ENCODE measurements at places on chromosomes 12 and 14.

- DNase-seq: no peak
These were observed 4.3 kb upstream of the GPR19 start for GRCh38 chr12:12700254-12700653.

- DNase-seq: no peak
These were observed 1.2 kb upstream of the GOLGA5 start for GRCh38 chr14:92792885-92793284.

DNA sequence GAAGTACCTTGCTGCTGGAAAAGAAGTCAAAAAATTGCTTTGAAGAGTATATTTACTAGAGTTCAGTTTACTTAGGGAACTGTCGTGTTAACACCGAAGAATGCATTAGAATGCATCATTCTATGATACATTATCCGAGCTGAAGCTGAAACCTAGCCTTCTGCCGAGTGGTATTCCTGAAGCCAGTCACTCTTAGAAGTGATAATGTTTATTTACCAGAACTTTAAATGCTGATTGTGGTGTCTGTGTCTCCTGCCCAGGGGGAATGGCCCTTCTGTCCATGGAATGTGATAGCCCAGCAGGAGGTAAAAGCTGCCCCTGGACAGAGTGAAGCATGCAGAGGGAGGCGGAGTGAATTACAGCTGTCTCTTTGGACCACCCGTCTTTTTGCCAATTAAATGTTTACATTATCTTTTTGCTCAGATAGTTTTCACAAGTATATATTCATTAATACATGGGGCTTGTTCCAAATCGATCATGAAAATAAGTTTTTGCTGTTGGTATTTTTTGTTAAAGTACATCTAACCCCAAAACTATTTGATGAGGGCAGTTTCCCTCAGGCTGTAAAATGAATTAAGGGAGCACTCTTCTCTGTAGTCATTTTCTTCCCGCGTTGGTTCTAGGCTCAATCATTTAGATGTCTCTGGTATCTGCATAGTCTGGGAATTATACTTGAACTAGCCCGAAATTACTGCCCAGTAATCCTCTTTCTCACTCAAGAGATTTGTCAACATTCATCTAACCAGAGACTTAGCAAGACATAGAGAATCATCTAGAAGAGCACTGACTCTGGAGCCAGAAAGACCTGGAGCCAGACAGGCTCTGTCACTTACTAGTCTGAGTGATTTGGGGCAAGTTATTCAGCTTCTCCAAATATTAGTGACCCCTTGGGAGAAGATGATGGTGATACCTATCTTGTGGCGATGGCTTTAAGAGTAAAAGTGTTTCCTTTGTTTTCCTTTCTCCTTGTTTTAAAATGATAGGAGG is 147.6 kb downstream of the CRADD start:
- no peak for DNase-seq

GRCh38 chr14:93895023-93895604 is 32.0 kb upstream of the FAM181A start:
- no peak for DNase-seq

DNA sequence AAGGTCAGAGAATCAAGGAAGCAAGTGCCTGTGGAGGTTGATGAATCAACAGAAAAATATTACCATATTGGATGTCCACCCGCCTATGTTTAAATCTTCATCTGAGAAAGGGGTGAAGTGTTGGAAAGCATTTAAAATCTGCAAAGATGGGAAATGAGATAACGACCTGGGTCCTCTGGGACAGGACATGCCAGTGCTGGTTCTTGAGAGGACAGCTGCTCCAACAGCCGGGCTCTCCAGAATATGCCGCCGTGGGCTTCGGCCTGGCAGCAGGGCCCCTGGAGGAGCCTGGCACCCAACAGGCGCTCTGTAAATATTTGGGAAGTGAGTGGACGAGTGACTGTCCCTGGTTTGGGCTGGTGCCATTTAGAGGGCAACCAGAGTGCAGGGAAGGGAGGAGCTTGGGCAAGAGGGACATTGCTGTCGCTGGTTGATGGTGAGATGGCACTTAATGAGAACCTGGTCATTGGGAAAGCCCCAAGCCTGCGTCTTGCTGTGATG is 129.9 kb downstream of the KCNA5 start:
- no peak for DNase-seq

GRCh38 chr12:110282300-110282860 is 1.3 kb downstream of the ATP2A2 start:
- no peak for DNase-seq

GRCh38 chr14:79961197-79961596 is 250.1 kb downstream of the DIO2 start:
- no peak for DNase-seq

DNA sequence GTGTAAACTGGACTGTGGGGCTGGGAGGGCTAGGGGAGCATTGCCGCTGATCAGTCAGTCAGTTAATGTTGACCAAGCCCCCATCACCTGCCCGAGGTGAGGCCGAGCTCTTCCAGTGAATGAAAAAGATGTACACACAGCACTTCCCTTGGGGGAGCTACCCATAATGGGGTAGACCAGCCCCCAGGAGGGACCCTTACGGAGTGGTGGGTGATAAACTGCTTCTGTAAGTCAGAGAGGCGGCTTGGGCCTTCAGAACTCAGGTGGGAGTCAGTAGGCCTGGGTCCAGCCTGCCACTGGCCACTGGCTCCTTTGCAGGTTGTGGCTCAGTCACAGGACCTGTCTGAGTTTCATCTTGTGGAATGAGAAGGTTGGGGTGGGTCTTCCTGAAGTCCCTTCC is 43.5 kb downstream of the TSPAN9 start:
- DNase-seq: no peak

GRCh38 chr12:78721906-78722305 is 142.7 kb upstream of the SYT1 start:
- DNase-seq: no peak

DNA sequence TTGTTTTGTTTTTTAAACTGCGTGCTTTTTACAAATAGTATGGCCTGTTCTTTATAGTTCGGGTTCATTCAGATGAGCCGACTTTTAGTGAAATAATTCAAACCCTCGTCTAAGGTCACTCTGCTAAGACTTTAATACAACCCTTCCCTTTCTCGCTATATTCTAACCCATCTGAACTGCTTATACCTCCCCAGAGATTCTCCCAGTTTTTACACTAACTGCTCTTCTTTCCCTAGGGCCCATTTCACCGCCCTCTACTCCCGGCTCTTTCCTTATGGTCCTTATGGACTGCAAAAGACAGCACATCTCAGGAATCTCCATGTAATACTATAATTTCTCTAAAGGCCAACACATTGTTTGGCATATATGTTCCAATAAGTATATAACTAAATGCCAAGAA is 2.1 kb downstream of the MAPK1IP1L start:
- DNase-seq: no peak

- DNase-seq: no peak
These were observed 148.4 kb upstream of the BCL2L14 start for GRCh38 chr12:11922361-11922760.

DNA sequence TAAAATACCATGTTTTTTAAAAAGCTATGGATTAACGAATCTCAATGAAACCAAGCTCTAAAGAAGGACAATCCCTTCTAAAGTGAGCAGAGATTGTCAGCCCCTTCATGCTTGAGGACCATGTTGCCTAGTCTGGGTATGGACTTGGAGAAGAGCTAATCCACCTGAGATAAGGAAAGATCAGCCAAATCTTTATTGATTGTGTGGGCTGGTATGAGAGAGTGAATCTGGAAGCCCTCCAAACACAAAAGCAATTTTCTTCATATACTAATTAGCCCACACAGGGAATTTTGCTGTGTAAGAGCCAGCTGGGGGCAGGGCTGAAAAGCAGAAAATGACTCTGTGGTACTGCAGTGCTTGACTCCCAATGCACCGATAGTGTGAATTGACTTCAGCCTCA is 47.4 kb upstream of the DICER1 start:
- DNase-seq: no peak

DNA sequence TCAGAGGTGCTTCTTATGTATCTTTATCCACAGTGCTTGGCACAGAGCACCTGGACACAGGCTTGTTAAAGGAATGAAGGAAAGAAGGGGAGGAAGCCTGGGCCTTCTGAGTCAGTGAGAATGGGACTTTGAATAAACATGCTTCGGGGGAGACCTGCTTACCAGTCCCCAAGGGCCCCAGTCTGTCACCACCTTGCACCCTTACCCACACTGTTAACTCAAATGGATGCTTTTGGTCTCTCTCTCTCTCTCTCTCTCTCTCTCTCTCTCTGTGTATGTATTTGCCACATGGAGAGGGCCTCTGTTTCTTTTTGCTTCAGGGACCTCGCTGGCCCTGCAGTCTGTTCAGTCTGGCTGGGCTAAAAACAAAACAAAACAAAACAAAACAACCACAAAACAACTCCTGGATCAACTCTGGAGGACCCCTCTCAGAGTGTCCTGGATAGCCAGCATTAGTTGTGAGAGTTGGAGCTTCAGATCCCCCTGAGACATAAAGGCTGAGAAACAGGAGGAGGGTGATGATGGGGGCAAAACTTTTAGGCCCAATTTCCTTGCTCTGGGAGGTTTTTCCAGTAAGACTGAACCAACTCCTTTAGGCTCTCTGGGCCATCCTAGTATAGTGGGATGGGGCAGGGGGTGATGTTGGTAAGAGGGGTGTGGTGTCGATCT is 1.9 kb downstream of the KIF5A start:
- no peak for DNase-seq

DNA sequence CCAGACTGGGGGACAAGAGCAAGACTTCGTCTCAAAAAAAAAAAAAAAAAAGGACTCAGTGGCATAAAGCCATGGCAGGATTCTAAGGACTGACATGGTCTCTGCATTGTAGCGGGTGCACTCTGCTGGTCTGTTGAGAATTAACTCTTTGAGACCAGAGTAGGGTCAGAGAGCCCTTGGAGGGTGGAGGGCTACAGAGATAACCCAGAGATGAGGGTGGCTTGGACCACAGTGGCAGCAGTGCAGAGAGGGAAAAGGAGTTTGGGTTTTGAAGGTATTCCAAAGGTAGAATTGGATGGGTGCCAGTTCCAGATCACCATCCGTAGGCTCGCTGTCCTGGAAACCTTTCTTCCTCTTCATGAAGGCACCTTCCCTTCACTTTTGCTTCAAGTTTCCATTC is 14.3 kb upstream of the DYNC1H1 start:
- no peak for DNase-seq
